Osteoblast (primary cell): ENCODE measurements at places on chromosomes 1 and 21. TPM values are rescaled to one million over a fixed set of nuclear protein-coding genes. Genes with fewer than 3 reads are reported as not detected.

DNA sequence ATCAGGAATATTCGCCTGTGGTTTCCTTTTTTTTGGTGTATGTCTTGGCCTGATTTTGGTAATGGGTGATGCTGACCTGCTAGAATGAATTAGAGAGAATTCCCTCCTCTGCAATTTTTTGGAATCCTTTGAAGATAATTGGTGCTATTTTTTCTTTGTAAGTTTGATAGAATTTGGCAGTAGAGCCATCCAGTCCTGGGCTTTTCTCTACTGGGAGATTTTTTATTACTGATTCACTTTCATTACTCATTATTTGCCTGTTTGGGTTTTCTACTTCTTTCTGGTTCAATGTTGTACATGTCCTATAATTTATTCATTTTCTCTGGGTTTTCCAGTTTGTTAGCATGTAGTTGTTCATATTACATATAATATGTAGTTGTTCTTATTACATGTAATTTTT, 48.7 kb downstream of the NTMT2 start:
- no peak overlapping the region for H3K4me3 ChIP-seq
- H3K27ac ChIP-seq, result no peak overlapping the region
- H3K4me1 ChIP-seq, result peaks cover 5% of the 10 kb centered on the region
- H3K27me3 ChIP-seq, result no peaks in the 10 kb centered on the region

- DNase-seq, result no peak
- no peaks in the 10 kb centered on the region for H3K4me1 ChIP-seq
- H3K27ac ChIP-seq, result no peak overlapping the region
- H3K27me3 ChIP-seq, result peaks cover 4% of the 10 kb centered on the region
- H3K36me3 ChIP-seq, result no peaks in the 10 kb centered on the region
These were observed 83.3 kb upstream of the DISP3 start for GRCh38 chr1:11395616-11396015.

DNA sequence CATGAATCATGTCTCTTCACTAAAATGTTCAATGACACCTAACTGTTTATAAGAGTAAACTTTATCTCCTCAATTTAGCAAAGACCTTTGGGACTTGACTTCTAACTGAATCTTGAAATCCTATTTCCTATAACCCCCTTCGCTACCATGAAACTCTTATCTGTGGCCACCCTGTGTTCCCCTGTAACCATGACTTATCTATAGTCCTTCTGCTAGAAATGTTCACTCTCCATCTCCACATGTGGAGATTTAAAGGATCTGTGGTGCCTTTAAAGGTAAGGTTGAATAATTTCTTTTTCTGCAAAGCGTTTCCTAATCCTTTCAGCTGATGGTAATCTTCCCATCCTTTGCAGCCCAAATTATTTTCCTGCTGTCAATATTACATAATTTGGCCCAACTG, 436.3 kb upstream of the RUNX1 start:
- no peaks in the 10 kb centered on the region for H3K27me3 ChIP-seq
- H3K36me3 ChIP-seq, result no peaks in the 10 kb centered on the region
- no peak for DNase-seq
- H3K27ac ChIP-seq, result no peak overlapping the region
- no peak overlapping the region for H3K4me3 ChIP-seq

DNA sequence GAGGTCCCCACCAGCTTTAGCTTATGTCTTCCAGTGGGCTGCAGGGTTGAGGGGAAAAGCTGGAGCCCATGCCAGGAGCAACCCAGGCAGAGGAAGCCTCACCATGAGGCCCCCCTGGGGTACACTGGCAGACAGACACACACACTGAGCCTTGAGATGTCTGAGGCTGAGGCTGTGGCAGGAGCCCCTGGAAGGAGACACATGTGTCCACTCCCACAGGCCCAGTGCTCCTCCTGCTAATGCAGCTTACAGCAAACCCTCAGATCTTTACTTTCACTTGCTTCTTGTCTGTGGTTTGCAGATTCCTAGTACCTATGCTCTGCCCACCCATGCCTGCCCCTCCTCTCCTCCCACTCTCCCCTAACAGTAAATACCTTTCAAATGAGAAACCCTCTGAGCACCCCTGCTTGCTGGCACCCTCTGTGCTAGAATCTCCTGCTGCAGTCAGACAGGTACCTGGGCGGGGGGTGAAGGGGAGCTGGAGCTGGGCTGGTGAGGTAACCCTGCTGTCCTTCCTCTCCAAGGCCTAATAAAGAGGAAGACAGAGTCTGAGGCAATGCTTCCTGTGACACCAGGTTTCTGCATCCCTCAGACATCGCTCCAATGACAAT, 63.4 kb upstream of the NEK2 start:
- H3K27me3 ChIP-seq, result no peaks in the 10 kb centered on the region
- no peak overlapping the region for H3K27ac ChIP-seq
- no peak overlapping the region for H3K4me3 ChIP-seq

- H3K4me3 ChIP-seq, result no peak overlapping the region
- H3K36me3 ChIP-seq, result no peaks in the 10 kb centered on the region
- DNase-seq, result no peak
- no peak overlapping the region for H3K27ac ChIP-seq
These were observed 95.7 kb upstream of the PALMD start for GRCh38 chr1:99550198-99550597.

DNA sequence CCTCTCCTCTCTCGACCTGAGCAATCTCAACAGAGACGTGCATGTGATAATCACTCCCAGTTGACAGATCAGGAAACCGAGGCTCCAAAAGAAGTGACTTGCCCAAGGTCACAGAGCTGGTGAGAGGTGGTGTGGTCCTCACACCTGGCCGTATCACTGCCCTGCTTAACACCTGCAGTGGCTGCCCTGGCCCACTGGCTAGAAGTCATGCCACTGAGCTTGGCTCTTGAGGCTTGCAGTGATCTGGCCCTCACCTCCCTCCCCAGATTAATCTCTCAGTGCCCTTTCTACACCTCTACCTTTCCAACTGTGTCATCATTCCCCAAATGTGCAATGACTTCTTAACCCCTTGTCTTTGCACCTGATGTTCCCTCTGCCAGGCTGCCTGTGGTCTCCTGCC, 38.8 kb downstream of the CDCP2 start:
- H3K27ac ChIP-seq, result no peak overlapping the region
- H3K4me1 ChIP-seq, result peaks cover 9% of the 10 kb centered on the region
- H3K4me3 ChIP-seq, result no peak overlapping the region
- no peak for DNase-seq

DNA sequence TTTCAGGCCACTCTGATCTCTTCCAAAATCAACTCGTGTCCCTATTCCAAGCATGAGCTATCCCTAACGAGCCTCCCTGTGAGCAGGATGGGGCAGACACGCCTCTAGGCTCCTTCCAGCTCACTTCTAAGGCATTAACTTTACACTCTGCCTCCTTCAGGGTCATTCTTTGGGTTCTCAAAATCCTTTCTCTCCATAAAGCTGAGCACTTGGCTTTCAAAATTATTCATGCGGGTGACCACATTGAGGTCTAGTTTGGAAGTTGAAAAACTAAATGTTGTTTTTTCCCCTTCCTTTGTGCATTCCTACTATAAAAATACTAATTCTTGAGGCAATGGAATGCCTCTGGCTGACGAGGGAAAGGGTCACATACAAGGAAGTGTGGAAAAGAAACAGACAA, 33.5 kb upstream of the BMP8B start:
- H3K4me1 ChIP-seq, result peaks cover 10% of the 10 kb centered on the region
- no peaks in the 10 kb centered on the region for H3K27me3 ChIP-seq
- H3K27ac ChIP-seq, result no peak overlapping the region
- H3K36me3 ChIP-seq, result no peaks in the 10 kb centered on the region
- no peak for DNase-seq

DNA sequence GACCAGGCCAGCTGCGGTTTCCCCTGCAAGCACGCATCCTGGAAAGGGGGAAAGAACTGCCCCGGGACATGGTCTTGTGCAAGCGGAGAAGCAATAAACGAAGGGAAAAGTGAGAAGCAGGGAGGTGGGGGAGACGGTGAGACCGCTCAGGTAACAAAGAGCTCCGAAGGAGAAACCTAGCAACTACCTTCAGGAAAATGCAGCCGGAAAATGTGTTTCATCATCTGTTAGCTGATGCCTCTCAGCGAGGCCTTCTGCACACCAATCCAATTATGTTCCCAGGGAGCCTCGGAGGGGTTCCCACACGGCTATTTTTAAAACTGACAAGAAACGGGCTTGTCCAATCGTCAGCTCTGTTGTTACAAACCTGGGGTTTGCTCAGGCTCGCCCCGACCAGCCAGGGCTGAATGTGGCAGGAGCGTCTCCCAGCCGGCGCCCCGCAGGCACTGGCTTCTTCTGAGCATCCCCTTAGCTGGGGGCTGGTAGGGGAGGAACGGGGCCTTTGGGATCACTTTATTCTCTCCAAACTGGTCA, 3.4 kb downstream of the RIPK4 start:
- H3K4me3 ChIP-seq, result no peak overlapping the region
- peaks cover 30% of the 10 kb centered on the region for H3K4me1 ChIP-seq
- no peak overlapping the region for H3K27ac ChIP-seq
- H3K36me3 ChIP-seq, result no peaks in the 10 kb centered on the region

DNA sequence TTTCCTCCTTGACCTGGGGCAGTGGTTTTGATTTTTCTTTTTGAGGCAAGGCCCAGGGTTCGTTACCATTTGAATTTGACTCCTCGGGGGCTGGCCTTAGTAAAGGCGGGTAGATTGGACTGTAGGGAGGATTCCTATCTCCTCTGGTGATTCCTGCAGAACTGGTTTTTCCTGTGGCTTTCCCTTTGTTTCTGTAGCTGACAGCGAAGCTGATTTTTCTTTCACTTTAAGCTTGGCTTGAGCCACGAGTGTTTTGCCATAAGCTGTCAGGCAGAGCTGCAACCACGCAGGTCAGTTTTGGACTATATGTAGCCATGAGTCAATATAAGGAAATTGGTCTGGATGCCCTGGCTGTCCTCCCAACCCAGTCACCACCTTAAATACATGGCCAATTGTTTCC, 28.7 kb upstream of the KCNJ15 start:
- no peaks in the 10 kb centered on the region for H3K27me3 ChIP-seq
- H3K36me3 ChIP-seq, result no peaks in the 10 kb centered on the region
- no peak overlapping the region for H3K27ac ChIP-seq
- no peak for DNase-seq

CLDN19 gene
- not detected in 2 replicates for total RNA-seq

CYP4A22 gene
- not detected in 2 replicates for total RNA-seq

DHRS3 gene
- 161 and 172 TPM in 2 replicates for total RNA-seq

NCSTN gene
- 147 and 165 TPM in 2 replicates for total RNA-seq
